ENCODE measurements at places on chromosomes 12 and 14.

DNA sequence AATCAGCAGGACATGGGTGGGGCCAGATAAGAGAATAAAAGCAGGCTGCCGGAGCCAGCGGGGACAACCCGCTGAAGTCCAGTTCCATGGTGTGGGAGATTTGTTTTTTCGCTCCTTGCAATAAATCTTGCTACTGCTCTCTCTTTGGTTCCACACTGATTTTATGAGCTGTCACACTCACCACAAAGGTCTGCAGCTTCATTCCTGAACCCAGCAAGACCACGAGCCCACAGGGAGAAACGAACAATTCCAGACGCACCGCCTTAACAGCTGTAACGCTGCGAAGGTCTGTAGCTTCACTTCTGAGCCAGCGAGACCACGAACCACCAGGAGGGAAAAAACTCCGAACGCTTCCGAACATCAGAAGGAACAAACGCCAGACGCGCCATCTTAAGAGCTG, 2.8 kb upstream of the CNIH1 start:
- no peak for DNase-seq

GRCh38 chr14:95756751-95757150, 42.8 kb upstream of the TCL1A start:
- no peak for DNase-seq

DNA sequence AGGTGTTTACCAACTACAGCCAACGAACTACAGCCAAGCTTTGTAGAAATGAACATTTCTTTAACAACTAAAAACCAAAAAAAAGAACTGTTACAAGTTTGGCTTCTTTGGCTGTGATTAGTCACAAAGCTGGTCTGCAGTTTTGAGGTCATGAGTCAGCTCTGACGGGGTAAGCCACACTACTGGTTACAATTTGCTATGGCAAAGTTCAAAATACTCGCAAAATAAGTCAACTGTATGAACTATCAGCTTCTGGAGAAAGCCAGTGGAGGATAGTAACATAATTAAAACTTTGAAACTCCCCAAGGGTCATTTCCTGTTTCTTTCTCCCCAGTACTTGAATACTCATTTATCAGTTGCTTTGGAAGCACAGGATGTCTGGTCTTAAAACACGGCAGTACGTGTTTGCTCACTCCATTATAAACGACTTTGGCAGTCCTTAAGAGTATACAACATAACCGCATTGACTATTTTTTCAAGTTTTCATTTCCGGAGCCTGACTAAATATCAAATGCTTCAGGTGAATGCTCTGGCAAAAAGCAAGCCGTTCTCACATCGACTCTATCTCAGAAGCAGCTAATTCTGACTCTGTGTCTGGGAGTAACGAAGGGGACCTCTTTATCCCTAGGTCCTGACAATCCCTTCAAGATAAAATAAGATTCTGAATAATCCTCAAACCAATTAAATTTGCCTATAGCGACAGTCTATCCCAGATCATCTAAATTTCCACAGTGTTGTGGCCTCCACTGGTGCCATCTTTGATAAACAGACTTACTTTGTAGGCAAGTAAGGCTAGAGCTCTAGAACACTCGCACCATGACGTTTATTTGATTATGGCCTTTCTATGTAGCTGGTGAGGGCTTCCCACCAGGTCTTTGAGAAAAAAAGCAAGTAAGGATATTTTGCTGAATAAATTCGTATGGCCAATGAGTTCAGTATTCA, 10.6 kb downstream of the PHLDA1 start:
- DNase-seq = no peak

- no peak for DNase-seq
These were observed 3.4 kb downstream of the CDK2AP1 start for GRCh38 chr12:123267991-123268843.

DNA sequence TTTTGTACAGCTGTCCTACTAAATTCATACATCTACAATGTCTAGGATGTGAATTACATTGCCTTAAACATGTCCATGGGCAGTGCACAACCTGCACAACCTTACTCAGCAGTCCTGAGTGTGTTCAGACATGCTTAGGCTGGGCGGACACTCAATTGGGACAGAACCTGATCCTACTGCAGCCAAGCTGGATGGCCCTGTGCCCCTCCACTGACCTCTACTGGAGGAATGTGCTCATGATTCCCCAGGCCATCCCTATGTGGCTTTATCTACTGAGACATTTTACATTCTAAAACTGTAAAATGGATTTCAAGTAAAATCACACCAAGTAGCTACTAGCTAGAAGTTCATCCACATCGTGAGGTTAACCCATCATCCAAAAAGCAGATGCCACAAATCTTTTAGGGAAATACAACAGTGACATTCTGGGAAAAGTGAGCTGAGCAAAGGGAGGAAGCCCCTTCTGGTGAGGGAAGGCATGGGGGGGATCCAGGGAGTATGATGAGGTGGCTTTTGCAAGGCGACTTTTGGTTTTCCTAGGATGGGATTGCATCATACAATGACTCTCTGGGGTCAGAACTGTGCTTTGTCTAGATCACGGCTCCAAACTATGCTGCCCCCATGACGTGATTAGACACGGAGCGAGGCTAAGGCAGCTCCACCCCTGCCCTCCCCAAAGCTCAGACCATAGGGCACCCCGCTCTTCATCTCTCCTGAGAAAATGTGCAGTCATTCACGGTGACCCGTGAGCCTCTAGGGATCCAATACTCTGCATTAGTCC, 911.7 kb upstream of the TMEM132C start:
- DNase-seq = no peak

DNA sequence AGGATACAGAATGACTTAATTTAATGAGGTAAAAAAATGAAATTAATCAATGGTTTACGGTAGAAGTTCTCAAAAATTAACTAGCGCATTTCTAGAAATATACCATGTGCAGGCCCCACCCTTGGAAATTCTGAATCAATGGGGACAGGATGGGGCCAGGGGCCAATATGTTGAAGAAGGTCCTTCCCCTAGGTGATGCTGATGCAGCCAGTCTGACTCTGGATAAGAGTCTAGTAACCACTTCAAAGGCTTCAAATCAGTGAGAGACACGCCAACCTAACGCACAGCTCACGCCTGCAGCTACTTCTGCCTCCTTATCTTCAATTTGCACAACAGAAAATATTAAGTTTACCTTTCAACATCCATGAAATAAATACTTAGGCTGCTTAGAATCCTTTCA, 14.9 kb downstream of the GIT2 start:
- no peak for DNase-seq

DNA sequence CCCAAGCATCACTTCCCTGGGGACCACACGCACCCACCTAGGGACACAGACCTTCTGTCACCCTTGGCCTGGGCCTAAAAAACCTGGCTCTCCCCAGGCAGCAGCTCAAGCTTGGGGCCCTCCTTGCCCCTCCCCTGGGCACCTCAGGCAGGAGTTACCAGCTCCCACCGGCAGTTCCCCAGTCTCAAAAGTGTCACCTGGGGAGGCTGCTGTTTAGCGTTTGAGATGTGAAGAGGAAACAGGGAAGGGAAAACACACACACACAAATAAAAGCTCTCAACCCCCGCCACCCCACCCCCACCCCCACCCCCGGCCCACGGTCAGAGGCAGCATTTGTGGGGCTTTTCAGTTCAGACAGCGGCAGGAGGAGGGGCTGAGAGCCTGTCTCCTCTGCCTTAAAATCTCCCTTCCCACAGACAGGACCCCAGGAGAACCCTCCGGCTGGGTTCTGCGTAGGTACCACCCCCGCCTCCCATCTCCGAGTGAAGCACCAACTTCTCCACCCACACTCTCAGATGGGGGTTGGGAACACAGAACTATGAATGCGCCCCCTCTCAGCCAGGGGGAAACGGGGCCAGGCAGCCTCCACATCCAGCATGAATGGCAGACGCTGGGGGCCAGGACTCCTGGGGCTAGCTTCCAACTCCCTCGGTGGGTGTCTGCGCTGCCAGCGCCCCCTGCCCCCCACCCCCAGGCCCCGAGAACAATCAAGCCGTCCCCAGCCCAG, 3.0 kb downstream of the NCOR2 start:
- no peak for DNase-seq

- no peak for DNase-seq
These were observed 15.0 kb upstream of the PSMA6 start for GRCh38 chr14:35277179-35277578.

DNA sequence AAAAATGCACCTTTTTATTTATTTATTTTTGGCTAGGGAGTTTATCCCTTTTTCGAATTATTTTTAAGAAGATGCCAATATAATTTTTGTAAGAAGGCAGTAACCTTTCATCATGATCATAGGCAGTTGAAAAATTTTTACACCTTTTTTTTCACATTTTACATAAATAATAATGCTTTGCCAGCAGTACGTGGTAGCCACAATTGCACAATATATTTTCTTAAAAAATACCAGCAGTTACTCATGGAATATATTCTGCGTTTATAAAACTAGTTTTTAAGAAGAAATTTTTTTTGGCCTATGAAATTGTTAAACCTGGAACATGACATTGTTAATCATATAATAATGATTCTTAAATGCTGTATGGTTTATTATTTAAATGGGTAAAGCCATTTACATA, 14.9 kb upstream of the SNAPC1 start:
- no peak for DNase-seq

GRCh38 chr14:48690349-48690748, 895.8 kb downstream of the RPS29 start:
- no peak for DNase-seq

- no peak for DNase-seq
These were observed 165.1 kb upstream of the AMIGO2 start for GRCh38 chr12:47244835-47245234.

DNA sequence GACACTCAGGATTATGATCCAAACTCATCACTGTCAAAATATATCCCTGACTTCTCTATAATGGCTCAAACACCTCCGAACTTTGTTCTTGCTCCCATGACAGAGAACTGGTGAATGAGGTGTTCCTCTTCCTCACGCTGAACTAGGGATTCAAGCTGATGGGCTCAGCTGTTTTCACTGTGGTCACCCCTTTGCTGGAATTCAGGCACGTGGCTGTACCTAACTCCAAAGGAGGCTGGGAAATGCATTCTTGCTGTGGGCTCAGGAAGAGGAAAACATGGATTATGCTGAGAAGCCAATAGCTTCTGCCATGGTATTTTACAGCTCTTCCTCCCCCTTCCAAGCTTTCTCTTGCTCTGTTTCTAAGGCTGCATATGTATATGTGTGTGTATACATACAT, 43.9 kb downstream of the STXBP6 start:
- no peak for DNase-seq

DNA sequence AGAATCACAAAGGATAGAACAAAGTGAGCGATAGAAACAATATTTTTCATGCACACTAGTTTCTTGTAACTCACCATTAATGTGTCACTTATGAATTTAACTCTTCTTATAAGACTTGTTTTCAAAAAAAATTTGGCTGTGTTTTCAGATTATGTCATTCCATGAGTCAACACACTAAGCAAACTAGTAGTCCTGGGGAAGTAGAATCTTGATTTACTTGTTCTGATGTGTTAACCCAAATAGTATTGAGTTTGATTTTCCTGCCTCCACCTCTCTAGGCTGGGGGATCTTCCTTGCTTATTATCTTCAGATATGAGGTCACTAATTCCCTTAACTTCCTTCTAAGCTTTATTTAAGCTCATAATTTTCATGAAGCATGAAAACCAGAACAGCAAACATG, 151.0 kb upstream of the SEL1L start:
- DNase-seq = no peak

- DNase-seq = no peak
These were observed 165.1 kb upstream of the ATP2B1 start for GRCh38 chr12:89873745-89874144.

- no peak for DNase-seq
These were observed 120.7 kb downstream of the PIWIL1 start for GRCh38 chr12:130458341-130458740.

DNA sequence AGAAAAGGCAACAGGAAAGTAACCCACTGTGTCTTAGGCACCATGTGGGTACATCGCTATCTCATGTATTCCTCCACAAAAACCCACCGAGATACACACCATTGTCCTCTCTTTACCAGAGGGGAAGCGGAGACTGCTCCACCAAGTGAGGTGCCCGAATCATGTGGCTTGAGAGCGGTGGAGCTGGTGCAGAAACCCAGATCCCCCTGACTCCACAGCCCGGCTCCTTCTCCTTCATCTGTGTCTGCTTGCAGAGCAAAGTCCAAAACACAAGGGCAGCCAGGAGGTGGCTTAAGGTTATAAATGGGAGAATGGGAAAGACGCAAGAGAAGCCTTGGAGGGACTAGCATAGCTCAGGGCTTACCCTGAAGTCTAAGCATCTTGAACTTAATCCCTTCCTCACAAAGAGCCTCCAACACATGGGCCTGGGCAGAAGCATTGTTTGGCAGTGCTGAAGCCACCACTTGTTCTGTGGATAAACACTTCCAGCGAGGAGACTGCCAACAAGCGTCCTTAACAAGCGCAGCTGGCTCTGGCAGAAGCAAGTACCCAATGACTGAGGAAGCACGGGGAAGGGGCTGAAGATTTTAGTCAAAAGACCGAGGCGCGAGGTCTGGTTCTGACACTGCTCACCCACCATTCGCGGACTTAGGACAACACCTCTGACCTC, 83.0 kb downstream of the TTC7B start:
- DNase-seq = no peak

Data from omental fat pad (tissue), 4 donors.